ENCODE measurements at places on chromosomes 5 and 9. TPM values are rescaled to one million over a fixed set of nuclear protein-coding genes. Genes with fewer than 3 reads are reported as not detected.

- H3K4me3 ChIP-seq, result no peak overlapping the region
- H3K36me3 ChIP-seq, result no peaks in the 10 kb centered on the region
- H3K4me1 ChIP-seq, result no peaks in the 10 kb centered on the region
Measured at GRCh38 chr9:136757328-136757727, 715 bp downstream of the LCN8 start.

GRCh38 chr9:9045572-9045971, 1246.0 kb upstream of the DMAC1 start:
- no peaks in the 10 kb centered on the region for H3K27me3 ChIP-seq
- H3K4me3 ChIP-seq, result no peak overlapping the region
- DNase-seq, result no peak

GRCh38 chr9:115548609-115549260, 430.8 kb upstream of the TNC start:
- no peak for DNase-seq
- H3K4me3 ChIP-seq, result no peak overlapping the region
- no peak overlapping the region for H3K27ac ChIP-seq

Gene PCDHGB7
- not detected for total RNA-seq

Gene IL9
- total RNA-seq, result 13.0 TPM

GRCh38 chr5:172162323-172162986, 25.6 kb downstream of the STK10 start:
- H3K4me3 ChIP-seq, result no peak overlapping the region
- H3K27ac ChIP-seq, result no peak overlapping the region
- H3K27me3 ChIP-seq, result no peaks in the 10 kb centered on the region
- peaks cover 6% of the 10 kb centered on the region for H3K36me3 ChIP-seq
- DNase-seq, result no peak

DNA sequence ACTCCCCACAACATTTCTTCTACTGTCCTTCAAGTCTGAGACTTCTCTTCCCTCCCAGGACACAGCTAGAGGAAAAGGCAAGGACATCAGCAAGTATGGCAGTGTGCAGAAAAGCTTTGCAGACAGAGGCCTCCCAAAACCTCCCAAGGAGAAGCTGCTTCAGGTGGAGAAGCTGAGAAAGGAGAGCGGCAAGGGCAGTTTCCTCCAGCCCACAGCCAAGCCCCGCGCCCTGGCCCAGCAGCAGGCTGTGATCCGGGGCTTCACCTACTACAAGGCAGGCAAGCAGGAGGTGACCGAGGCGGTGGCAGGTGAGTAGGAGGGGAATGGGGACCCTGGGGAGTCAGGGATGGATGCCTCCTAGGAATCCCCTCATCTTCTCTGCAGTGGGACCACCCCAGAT, 24.4 kb downstream of the OLFML2A start:
- H3K27ac ChIP-seq, result no peak overlapping the region
- no peaks in the 10 kb centered on the region for H3K27me3 ChIP-seq
- no peaks in the 10 kb centered on the region for H3K36me3 ChIP-seq

Gene CTSV
- 0.28 TPM for total RNA-seq

Gene GDNF
- not detected for total RNA-seq

Gene FAM114A2
- total RNA-seq, result 23.4 TPM
